ENCODE measurements at places on chromosomes 11 and 22.

GRCh38 chr11:14341968-14342367, 17.0 kb downstream of the RRAS2 start:
- DNase-seq: no peak

- DNase-seq: no peak
These were observed 15.5 kb upstream of the INSC start for GRCh38 chr11:15099267-15099666.

DNA sequence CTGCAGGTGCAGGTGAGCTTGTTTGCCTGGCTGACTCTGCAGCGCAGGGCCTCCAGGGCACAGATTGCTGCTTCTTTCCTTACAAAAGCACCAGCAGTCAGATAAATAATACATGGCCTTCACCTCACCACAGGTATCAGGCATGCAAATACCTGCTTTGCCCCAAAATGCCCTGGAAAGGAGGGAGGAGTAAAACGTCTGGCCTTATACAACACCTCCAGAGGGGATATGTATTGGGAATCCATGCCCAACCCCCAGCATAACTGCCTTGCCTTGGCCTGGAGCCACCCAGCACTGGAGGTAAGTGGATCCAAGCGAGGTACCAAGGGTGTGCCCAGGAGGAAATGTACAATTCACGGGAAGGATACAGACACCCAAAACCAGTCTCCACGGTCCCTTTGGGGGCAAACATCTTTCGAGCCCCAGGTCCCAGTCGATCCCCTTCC, 860 bp downstream of the TMEM184B start:
- DNase-seq: peak; percentile 31

DNA sequence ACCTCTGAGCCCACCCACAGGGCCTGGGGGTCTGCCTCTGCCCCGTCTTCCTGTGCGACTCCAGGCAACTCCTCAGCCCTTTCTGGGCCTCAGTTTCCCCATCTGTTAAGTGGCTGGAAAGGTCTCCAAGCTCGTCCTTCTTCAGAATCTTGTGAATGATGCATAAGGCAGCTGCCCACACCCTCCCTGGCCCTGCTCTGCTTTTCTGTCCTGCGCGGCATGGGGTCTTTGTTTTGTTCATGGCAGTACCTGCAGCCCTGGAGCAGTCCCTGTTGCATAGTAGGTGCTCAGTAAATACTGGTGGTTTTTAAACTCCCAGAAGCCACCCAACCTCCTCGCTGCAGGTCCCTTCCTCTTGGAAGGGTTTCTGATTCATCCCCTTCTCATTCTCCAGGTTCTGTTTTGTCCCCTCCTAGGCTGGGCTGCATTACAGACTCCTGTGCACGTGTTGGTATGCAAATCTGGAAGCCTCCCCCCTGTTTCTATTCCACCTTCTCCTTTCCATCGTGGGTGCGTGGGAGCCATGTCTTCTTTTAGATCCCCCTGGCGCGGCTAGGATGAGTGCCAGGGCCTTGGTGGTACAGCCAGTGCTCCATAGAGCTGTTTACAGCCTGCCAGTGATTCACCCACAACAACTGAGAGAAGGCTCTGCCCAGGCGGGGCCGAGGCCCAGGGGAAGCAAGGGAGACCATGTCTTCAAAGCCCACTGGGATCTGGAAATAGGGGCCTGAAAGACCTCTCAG, 19.3 kb upstream of the SYT7 start:
- DNase-seq: no peak

- DNase-seq: no peak
These were observed 52.5 kb downstream of the NECTIN1 start for GRCh38 chr11:119676461-119677020.

- no peak for DNase-seq
These were observed 379.1 kb downstream of the BRD1 start for GRCh38 chr22:49448526-49448925.

GRCh38 chr11:92907671-92908070, 61.8 kb upstream of the MTNR1B start:
- DNase-seq: no peak

DNA sequence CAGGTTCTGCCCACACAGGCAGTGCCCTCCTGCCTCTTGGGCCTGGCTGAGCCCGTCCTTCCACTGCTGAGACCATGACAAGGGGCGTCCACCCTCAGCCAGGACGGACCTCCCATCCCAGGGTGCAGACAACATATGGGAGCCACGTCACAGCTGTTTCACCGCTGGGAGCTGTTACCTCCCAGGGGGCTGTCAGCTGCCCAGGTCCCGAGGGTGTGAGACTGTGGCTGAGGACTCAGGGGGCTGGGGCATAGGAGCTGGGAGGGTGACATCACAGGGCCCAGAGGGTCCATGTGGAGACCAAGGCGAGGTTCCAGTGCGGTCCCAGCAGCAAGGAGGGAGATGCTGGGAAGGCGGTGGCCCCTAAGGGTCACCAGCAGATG, 17.9 kb upstream of the CTSD start:
- no peak for DNase-seq

GRCh38 chr22:44862981-44863860, 110.8 kb downstream of the ARHGAP8 start:
- DNase-seq: peak; percentile 29

DNA sequence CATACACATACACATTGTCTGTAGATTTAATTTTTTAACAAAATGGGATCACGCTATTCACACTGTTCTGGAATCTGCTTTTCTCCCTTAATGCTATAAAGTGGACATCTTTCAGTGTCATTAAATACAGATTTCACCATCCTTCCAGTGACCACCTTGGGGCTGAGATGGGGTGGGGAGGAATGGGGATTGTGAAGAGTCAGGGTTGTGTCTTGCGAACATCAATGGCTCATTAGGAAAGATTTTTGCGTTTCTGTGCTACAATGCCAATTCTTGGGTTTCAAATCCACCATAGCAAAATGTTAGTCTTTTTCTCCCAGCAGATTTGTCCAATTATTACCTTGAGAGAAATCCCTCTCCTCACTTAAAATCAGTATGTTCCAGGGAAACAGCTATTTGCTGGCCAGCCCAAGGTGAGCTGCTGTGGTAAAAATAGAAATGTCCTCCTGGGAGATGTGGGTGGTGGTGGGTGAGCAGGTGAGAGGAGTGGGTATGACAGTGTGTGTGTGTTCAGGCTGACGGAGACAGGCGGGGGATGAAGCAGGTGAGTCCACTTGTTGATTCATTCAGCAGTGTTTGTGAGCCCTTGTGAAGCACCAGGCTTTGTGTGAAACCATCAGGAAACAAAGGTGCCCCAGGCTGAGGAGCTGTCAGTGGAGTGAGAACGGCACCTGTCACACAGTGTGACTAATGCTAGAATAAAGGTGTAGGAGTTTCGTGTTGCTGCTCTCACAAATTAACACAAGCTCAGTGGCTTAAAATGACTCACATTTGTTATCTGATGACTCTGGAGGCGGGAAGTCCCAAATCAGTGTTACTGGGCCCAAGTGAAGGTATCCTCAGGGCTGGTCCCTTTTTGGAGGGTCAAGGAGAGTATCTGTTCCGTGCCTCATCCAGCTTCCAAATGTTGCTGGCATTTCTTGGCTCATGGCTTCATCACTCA, 1.7 kb upstream of the CBX6 start:
- no peak for DNase-seq

- DNase-seq: no peak
These were observed 22.4 kb downstream of the XRRA1 start for GRCh38 chr11:74926304-74927030.

DNA sequence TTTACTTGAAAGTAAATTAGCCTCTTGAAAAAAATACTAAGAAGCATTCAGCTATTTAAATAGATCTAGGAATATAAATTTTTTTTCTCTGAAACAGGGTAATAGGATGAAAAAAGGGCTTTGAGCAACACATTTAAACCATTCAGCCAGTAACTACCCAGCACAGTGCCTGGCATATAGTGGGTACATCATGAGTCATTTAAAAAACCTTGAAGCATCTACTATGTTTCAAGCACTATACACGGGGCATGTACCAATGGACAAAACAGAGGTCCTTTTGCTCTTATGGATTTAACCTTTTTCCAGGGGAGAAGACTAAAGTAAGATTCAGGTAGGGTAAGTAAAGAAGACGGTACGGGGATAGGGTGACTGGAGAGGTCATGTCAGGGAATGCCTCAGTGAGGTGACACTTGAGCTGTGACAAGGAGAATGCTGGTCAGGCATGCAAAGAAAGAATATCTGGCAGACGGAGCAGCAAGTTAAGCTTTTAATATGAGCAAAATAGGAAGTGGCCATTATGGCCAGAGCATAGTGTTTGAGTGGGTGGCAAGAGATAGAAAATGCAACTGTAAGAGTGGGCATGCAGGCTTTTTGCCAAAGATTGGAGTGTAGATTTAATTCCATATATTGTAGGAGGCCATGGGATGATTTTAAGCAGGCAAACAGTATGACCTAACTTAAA, 101.1 kb downstream of the HIPK3 start:
- DNase-seq: no peak

DNA sequence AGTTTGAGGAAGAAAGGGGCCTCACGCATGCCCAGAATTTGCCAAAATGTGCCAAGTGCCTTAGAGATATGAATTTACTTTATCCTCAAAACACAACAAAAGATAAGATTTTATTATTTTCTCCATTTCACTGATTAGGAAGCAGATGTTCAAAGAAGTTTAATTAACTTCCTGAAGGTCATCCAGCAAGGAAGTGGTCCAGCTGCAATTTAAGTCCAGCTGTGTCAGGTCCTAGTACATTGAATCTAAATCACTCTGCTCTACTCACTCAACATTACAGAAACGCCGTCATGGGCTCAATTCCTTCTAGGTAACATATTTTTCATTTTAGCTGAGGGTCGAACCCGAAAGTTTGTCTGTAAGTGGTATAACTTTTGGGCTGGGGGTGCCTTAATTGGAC, 115.4 kb downstream of the CCDC34 start:
- no peak for DNase-seq

- no peak for DNase-seq
These were observed 552.8 kb upstream of the CHORDC1 start for GRCh38 chr11:90775567-90776165.

DNA sequence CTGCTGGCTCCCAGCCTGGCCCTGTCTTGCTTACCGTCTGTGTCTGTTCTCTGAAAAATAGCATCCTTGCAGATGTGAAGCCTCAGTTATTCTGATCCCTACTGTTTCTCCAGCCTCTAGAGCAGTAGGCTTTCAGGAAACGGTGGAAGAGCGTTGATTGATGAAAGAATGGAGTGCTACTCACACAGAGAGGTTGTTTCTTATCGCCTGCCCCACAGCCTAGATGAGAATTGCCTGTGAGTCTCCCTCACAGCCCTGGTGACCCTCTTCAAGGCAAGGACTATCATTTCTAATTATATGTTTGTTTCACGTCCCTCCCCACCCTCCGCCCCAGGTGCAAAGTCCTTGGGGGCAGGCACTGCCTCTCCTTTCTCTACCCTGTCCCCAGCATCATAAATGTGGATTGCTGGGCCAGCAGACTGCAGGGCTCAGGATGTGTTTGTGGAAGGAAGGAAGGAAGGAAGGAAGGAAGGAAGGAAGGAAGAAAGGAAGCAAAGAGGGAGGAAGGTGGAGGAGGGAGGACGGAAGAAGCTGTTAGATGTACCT, 575.3 kb upstream of the B3GAT1 start:
- DNase-seq: no peak

GRCh38 chr22:35850831-35851230, 133.2 kb downstream of the APOL5 start:
- DNase-seq: no peak

- no peak for DNase-seq
These were observed 1.5 kb upstream of the GSC2 start for GRCh38 chr22:19151329-19152191.

DNA sequence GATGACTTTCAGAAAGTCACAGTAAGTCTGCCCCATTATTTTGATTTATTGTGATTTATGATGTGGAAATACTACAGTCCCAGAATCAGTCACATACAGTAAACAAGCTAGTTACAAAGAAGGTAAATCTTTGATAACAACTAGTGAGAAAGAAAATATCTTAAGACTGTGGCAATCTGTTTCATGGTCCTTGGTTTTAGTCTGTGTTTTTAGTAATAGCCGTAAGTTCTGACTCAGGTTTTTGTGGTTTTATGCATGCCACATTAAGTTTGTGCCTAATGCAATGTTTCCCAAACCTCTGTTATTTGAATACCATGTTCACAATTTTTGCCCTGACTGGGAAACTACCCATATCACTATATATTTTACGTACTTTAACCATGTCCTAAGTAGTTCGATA, 6.7 kb downstream of the CEP295 start:
- no peak for DNase-seq

- no peak for DNase-seq
These were observed 17.0 kb upstream of the FXYD2 start for GRCh38 chr11:117841551-117842031.

GRCh38 chr11:31814176-31814868, 3.2 kb upstream of the PAX6 start:
- no peak for DNase-seq

DNA sequence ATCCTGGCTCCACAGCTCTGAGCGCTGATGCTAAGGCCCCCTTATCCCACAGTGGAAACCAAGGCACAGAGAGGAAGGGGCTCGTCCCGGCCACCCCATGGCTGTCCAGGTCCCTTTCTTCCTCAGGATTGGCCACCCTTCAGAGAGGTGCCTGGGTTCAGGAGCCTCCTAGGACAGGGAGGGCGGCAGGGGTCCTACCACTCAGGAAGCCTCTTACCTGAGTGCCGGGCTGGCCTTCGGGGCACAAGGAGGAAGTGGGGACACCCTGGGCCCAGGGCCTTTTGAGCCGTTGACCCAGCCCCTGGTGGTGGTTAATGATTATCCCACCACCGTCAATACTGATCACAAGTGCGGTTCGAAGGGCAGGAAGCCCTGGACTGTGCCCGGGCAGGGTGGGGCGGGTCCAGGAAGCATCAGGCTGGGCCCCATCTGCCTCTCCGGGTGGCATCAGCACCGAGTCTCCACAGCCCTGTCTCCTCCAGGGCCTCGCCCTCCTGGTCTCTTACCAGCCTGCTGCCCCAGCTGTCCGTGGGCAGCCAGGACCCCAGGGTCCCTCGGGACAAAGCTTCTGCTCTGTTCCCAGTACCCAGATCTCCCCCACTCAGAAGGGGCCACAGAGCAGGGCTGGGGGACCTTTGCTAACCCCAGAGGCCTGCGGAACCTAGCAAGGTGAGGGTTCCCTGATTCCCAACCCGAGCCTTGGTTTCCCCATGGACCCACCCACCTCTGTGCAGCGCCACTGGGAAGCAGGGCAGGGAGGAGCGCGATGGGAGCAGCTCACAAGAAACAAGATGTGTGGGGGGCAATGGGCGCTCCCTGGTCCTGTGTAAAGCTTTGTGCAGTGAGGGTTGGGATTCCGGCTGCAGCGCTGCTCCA, 15.0 kb upstream of the EHD1 start:
- peak; percentile 36 for DNase-seq

DNA sequence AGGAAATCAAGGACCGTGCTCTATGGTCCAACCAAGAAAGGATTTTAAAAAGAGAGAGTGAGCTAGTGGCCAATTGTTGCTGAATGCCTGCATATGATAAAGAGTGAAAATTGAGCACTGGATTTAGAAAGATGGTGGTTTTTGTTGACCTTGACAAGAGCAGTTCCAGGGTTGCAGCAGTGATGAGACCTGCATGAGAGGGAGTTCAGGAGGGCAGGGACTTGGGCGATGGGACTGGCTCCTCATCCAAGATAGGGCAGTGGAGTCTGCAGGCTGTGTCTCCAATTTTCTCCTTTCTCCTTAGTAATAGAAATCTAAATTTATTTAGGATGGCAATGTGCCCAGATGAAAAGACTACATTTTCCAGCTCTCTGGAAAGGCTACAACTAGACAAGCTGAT, 94.0 kb upstream of the B3GAT1 start:
- no peak for DNase-seq

- no peak for DNase-seq
These were observed 127.7 kb upstream of the SESN3 start for GRCh38 chr11:95358511-95359340.
